GM06990 (cell line): ENCODE measurements at places on chromosomes 1 and 21.
A peak's percentile ranks its signal among the peaks of the same experiment; 100 is the strongest.

- no peak for DNase-seq
Observed at GRCh38 chr1:59279645-59280044, 17.2 kb upstream of the FGGY start.

GRCh38 chr21:42520628-42521253 is 7.1 kb downstream of the SLC37A1 start:
- DNase-seq: no peak

DNA sequence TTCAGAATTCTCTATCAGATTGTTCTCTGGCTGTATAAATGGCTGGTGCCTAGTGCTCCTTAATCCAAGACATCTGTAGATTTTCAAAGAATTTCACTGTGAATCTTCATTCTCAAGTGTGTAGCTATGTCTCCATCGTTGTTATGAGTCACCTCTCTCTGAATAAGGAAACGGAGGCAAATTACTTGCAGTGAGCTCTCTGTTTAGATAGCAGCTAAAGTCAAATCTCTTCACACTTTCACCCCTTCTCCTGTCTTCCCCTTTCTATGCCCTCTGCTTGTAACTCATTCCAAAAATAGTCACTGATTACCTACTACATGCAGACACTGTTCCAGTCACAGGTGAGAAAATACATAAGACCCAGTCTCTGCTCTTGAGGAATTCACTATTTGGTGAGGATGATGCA is 39.7 kb downstream of the CHML start:
- DNase-seq: peak; percentile 56

- DNase-seq: no peak
Observed at GRCh38 chr1:30474818-30475200, 248.6 kb downstream of the MATN1 start.

GRCh38 chr1:25922056-25922970 is 16.1 kb upstream of the STMN1 start:
- DNase-seq: peak; percentile 23

- no peak for DNase-seq
Observed at GRCh38 chr1:40704817-40705733, 13.6 kb downstream of the NFYC start.

GRCh38 chr1:31745096-31745945 is 18.8 kb downstream of the ADGRB2 start:
- DNase-seq: peak; percentile 57

DNA sequence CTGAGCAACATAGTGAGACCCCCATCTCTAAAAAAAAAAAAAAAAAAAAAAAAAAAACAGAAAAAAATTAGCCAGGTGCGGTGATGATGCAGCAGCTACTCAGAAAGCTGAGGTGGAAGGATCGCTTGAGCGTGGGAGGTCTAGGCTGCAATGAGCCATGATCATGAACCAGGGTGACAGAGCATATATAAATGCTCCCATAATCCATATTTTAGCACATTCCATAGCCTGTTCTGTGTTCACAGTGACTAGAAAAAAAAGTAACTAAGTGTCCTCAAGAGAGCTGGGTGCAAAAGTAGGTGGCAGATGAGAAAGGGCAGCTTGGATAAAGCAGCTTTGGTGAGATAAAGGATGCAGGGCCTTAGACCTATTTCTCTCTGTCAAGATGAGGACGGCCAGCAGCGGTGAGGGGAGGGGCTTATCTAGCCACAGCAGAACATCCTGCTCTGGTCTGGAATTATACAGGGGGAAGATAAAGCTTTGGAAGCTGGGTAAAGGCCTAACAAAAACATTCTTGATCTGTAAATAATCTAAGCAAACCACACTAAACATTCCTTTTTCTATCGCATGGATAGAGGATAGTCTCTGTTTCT is 205.3 kb downstream of the DAB1 start:
- no peak for DNase-seq

DNA sequence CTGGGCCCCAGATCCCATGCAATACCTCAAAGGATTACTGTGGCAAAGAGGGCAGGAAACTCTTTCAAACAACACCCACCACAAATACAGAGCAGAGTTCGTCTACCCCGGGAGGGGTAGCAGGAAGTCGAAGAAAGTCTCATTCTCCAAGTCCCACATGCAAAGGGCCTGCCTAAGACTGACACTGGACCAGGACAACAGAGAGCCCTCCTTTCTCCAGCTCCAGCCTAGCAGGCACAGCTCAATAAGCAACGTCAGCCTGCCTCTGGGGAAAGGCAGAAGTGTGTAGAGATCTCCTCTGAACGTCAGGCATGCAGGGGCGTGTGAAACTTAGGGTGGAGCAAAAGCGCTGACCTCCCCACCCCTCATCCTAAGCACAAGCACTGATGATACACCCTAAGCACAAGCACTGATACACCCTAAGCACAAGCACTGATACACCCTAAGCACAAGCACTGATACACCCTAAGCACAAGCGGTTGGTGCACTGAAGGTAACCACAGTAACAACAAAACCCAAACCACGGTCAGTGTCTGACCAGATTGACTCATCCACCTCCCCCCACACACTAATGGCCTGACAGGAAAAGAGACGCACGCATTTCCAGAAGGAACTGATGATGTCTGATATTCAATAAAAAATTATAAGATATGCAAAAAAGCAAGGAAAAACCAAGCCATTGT is 1.3 kb downstream of the KRTAP12-3 start:
- no peak for DNase-seq

GRCh38 chr1:85078903-85079302 is 30.6 kb upstream of the MCOLN3 start:
- no peak for DNase-seq

- no peak for DNase-seq
Observed at GRCh38 chr1:52385376-52385775, 18.8 kb downstream of the ORC1 start.

DNA sequence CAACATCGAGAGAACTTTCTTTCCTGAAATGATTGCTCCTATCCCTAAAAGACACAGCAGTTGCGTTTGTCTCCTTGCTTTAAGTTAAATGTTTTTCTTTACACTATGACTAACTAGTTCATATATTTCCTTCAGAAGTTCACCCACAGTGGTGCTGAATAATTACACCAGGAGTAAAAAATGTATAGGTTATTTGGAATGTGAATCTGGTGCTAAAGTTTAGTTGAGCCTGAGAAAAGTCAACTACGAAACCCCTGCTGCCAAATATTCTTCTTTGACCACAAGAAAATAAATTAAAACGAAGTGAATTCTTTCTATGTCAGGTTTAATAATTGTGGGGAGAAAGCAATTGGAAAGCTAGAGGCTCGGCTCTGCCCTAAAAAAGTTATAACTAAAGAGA is 52.8 kb downstream of the C4BPA start:
- no peak for DNase-seq

DNA sequence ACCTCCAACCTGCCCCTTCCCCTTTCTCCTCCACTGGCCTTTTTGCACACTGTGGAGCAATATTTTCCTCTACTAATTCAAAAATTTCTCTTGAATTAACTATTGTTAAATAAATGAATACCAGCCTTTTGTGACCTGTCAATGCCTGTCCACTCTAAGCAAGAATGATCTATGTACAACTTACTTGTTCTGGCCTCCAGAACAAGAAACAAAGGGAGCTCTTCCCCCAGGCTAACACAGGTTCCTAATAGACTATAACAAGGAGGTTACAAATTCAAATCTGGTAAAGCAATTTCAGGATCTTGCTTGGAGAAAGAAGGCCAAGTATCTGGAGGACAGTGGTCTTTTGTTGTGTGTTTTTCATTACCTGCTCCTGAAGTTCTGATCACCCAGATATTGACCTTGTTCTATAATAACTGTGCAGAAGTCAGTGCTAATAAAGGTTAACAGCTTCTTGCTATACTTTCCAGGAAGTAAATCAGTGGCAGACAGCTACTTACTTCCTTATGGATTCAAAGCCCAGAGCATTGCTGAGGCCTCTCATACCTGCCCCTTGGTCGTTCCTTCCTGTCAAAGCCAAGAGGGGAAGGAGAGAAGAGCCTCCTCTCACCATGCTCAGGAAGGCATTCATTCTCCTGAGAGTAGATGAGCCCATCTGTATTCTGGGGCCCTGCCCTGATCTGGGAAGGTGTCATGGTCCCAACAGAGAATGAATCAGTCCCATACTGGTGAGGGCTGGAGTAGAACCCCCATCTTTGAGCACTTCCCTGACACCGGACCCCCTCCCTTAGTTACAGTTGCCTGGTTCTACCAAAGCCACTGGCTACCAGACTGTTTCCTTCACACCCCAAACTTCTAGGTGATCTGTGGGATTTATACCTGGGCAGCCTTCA is 56.8 kb downstream of the DESI2 start:
- DNase-seq: no peak

DNA sequence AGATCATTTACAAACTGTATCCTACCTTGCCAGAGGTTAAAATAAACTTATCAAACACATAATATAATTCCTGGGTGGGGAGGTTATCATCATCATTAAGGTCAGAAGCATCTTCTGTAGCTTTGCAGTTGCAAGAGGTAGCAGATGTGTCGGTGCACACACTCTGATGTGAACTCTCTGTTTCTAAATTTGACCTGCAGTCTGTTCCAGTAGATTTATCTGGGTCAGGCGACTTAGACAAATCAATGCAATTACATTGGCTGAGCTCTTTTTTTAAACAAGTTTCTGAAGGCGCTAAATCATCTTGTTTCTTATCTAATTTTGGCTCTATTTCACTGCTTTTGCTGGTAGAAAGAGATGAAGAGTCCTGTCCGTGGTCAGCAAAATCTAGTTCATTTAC is 70.4 kb downstream of the PRPF38A start:
- DNase-seq: no peak

DNA sequence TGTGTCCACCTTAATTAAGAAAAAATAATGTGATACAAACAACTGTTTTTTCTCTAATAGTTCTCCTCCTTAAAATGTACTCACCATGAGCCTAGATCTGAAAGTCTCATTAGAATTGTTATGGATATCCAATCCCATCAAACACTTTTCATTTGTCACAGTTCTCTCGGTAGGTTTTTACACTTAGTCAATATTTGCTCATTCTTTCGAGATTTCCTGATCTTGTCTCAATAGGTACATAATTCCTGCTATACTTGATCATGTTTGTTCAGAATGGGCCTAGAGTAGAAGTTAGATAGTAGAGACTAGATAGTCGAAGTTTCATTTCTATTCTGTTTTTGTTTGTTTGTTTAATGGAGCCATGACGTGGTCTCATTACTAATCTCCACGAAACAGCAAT is 2005.7 kb downstream of the NCAM2 start:
- DNase-seq: no peak

DNA sequence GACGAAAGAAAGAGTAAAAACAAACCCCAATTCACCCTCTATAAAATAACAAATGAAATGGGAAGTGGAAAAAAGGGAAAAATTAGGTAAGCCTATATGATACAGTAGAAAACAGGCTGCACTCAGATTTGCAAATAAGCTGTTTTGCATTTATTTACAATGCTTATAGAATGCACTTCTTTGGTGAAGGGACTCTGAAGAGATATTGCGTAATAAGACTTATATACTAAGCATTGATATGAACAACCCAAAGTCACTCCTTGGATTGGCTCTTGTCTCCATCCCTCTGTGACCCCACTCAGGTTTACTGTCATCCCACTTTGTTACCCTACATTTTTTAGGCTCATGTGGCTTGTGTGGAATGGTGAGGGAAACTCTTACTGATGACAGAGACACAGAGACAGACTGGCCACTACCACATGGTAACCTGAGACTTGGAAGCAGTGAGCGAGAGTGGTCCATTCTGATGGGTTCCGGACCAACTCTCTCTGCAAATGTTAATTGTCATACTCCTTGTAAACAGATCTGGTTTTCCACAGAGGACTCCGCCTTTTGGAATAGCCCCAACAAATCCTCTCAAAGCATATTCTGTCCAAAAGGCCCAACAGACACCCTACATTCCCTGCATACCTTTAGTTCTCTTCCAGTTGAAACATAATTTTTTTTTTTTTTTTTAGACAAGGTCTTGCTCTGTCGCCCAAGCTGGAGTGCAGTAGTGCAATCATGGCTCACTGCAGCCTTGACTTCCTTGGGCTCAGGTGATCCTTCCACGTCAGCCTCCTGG is 11.0 kb downstream of the GSTM5 start:
- no peak for DNase-seq

DNA sequence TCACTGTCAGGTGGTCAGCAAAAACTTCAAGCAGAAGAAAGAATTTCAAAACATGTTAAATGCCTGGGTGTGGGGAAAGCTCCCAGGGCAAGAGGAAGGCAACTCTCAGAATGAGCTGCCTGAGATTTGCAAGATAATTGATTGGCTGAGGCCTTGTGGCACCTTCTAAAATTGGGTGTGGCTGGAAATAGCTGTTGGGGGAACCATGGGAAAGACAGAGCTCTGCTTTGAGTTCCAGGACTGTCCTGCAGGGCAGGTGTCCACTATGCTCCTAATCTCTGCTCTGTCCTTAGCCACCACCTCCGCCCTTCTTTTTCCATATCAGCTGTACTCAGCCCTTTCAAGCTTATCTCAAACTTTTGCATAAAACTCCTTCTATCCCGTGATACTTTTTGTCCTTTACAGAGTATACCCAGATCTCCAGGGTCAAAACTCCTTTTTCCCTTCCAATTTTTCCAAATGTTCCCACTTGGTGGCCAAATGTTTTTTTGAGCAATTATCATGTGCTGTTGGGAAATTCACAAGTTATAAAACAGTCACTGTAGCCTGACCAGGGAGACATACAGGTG is 23.8 kb upstream of the PPP2R5A start:
- no peak for DNase-seq

GRCh38 chr1:220123889-220124288 is 30.0 kb downstream of the IARS2 start:
- no peak for DNase-seq

DNA sequence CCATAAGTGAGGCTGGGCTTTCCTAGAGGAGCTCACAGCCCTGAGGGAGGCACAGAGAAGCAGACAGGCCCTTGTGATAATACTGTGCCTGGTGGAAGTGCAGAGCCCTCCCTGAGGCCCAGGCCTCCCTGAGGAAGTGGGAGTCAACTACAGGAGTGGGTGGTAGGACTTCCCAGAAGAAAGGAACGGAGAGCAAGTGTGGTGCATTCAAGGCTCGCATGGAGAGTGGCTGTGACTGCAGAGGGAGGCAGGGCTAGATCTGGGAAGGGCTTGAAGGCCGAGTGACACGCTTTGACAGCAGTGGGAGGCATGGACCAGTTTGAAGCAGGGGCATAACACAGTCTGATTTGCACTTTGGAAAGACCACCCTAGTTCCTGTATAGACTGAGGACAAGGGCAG is 37.3 kb downstream of the AZIN2 start:
- no peak for DNase-seq

GRCh38 chr1:30450818-30451233 is 272.6 kb downstream of the MATN1 start:
- DNase-seq: no peak

GRCh38 chr1:231566496-231566895 is 38.0 kb downstream of the TSNAX start:
- DNase-seq: no peak

DNA sequence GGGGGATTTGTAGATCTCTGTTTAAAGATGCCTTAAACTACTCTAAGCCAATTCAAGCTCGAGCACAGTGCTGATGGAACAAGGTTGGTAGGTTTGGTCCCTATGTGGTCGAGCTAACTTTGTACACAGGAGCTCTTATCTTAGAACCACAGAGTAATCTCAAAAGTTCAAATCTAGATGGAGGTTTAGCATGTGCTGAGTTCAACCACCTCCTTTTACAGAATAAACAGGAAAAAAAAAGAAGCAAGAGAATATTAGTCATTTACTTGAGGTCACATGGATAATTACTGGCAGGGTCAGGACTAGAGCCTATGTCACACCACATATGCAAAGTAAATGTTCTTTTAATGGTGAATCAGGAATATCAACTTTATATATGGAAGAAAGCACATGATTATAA is 86.2 kb downstream of the DTL start:
- DNase-seq: no peak
